PC-3 (cell line): ENCODE measurements at places on chromosomes 1 and 21.

- no peak overlapping the region for H3K4me3 ChIP-seq
- H3K36me3 ChIP-seq, result no peaks in the 10 kb centered on the region
- H3K27me3 ChIP-seq, result peaks cover 10% of the 10 kb centered on the region; the same call in 1 of the 2 replicates
- no peak overlapping the region for H3K27ac ChIP-seq
- peaks cover 4% of the 10 kb centered on the region; the same call in 1 of the 2 replicates for H3K4me1 ChIP-seq
- DNase-seq, result no peak
Observed at GRCh38 chr1:3910049-3910731, 10.1 kb upstream of the C1orf174 start.

- H3K4me3 ChIP-seq, result no peak overlapping the region
- no peaks in the 10 kb centered on the region for H3K36me3 ChIP-seq
- no peaks in the 10 kb centered on the region for H3K27me3 ChIP-seq
Observed at GRCh38 chr1:101086783-101087182, 61.2 kb upstream of the DPH5 start.

GRCh38 chr1:94325377-94326302, 88.3 kb upstream of the ARHGAP29 start:
- peak; percentile 99 for DNase-seq
- peak overlapping the region; percentile 51; the same call in 1 of the 2 replicates for H3K4me3 ChIP-seq
- no peaks in the 10 kb centered on the region for H3K36me3 ChIP-seq
- H3K27me3 ChIP-seq, result no peaks in the 10 kb centered on the region
- H3K4me1 ChIP-seq, result peaks cover 88% of the 10 kb centered on the region

DNA sequence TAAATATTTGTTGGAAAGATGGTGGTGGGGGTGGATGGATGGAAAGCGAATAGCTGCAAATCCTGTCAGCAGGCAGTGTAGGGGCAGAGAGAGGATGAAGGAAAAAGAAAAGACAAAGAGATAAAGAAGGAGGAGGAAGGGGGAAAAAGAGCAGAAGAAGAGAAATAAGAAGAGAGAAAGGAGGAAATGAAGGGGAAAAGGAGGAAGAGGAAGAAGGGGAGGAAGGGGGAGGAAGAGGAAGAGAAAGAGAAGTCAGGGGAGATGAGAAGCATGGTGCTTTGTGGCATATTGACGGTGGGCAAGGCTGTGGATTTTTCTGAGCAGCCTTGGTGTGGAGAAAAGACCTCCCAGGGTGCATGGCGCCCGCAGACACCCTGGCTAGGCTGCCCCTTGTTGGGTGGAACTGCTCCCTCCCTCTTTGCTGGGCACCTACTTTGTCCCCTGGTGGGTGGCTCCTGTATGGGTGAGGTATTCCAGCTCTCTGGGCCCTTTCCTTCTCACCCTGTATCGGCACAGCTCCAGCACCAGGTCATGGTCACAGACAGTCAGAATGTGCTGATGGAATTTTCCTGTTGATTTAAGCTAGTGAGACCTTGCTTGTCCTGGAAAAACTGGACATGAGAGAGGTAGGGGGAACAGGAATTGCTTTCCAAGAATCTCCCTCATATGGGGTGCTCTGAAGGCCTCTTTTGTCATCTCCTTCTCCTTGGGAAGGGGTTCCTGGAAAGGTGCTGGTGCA, 45.7 kb upstream of the TLR5 start:
- peak overlapping the region; percentile 93 for H3K27ac ChIP-seq
- no peaks in the 10 kb centered on the region for H3K36me3 ChIP-seq
- H3K27me3 ChIP-seq, result no peaks in the 10 kb centered on the region
- peaks cover 31% of the 10 kb centered on the region for H3K4me1 ChIP-seq
- no peak overlapping the region for H3K4me3 ChIP-seq
- no peak for DNase-seq

DNA sequence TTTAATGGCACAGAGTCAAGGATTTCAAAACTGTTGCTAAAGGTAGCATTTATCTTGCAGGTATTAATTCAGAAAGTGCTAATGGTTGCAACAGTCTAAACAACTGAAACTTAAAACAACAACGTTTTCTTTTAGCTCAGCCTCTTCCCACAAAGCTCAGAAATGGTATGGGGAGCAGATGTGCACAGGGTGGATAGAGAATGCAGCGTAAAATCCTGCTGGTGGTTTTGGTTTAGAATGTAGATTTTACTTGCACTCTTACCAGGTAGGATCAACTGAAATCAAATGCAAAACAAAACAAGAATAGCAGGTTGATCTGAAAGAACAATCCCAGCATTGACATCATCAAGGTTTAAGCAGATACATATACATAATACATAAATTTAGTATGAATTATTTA, 3.8 kb upstream of the LRRC8C start:
- no peak overlapping the region for H3K27ac ChIP-seq

GRCh38 chr1:1173061-1173792, 453 bp upstream of the TTLL10 start:
- H3K4me3 ChIP-seq, result no peak overlapping the region
- no peak for DNase-seq
- no peaks in the 10 kb centered on the region for H3K4me1 ChIP-seq
- H3K36me3 ChIP-seq, result no peaks in the 10 kb centered on the region; the same call in 1 of the 2 replicates

- H3K27me3 ChIP-seq, result no peaks in the 10 kb centered on the region
- DNase-seq, result peak; percentile 76
- H3K27ac ChIP-seq, result peak overlapping the region; percentile 93
- H3K4me1 ChIP-seq, result peaks cover 37% of the 10 kb centered on the region
- peaks cover 12% of the 10 kb centered on the region for H3K36me3 ChIP-seq
Observed at GRCh38 chr1:8424539-8425116, 106.7 kb downstream of the SLC45A1 start.

DNA sequence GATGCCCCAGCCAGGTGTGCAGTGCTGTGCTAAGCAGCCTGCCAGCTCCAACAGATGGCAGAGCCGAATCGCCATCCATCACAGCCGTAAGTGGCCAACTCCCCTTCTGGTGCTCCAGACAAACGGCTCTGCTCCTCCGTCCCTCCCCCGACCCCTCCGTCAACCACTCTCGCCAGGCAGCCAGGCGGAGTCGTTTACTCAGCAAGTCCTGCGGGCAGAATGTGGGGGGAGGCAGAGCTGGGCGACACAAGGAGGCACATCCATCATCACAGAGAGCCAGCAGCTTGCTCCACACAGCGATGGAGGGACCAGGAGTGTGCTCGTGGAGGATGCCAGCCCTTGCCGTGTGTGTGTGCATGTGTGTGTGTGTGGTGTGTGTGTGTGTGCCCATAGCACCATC, 206.6 kb upstream of the GRIK3 start:
- H3K27ac ChIP-seq, result no peak overlapping the region
- H3K36me3 ChIP-seq, result no peaks in the 10 kb centered on the region
- DNase-seq, result no peak
- H3K4me3 ChIP-seq, result no peak overlapping the region
- H3K27me3 ChIP-seq, result peaks cover 65% of the 10 kb centered on the region
- H3K4me1 ChIP-seq, result no peaks in the 10 kb centered on the region

- DNase-seq, result no peak
- H3K27me3 ChIP-seq, result no peaks in the 10 kb centered on the region
- H3K36me3 ChIP-seq, result no peaks in the 10 kb centered on the region
- no peaks in the 10 kb centered on the region for H3K4me1 ChIP-seq
- H3K27ac ChIP-seq, result no peak overlapping the region
Observed at GRCh38 chr1:164576291-164577271, 17.6 kb downstream of the PBX1 start.

DNA sequence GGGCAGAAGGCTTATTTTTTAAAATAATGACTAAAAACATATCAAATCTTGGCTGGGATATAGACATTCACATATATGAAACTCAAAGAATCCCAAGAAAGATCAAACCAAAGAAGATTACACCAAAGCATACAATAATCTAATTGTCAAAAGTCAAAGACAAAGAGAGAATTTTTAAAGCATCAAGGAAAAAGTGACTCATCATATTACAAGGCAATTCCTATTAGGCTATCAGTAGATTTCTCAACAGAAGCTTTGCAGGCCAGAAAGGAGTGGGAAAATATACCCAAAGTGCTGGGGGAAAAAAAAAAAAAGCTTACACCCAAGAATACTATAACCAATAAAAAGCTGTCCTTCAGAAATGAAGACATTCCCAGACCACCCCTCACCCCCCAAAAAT, 375.6 kb downstream of the BRINP2 start:
- H3K27me3 ChIP-seq, result no peaks in the 10 kb centered on the region
- H3K4me3 ChIP-seq, result no peak overlapping the region
- peak; percentile 4 for DNase-seq
- no peak overlapping the region for H3K27ac ChIP-seq
- no peaks in the 10 kb centered on the region for H3K36me3 ChIP-seq

GRCh38 chr1:39418236-39418635, 73.2 kb upstream of the BMP8A start:
- H3K4me1 ChIP-seq, result peaks cover 14% of the 10 kb centered on the region; the same call in 1 of the 2 replicates
- H3K4me3 ChIP-seq, result no peak overlapping the region
- H3K27ac ChIP-seq, result no peak overlapping the region
